ENCODE measurements at places on chromosomes 12 and 14. TPM values are rescaled to one million over a fixed set of nuclear protein-coding genes. Genes with fewer than 3 reads are reported as not detected.

The RNASE3 gene
- polyA plus RNA-seq, result not detected

The FLVCR2 gene
- polyA plus RNA-seq, result 8.2 TPM

The KRT74 gene
- not detected for polyA plus RNA-seq

The MANSC1 gene
- 2.5 TPM for polyA plus RNA-seq

The IL26 gene
- polyA plus RNA-seq, result not detected

The RNASE7 gene
- polyA plus RNA-seq, result not detected

The RASSF9 gene
- polyA plus RNA-seq, result 0.02 TPM

The C14orf180 gene
- not detected for polyA plus RNA-seq

The FOXG1 gene
- polyA plus RNA-seq, result 0.08 TPM

The PFKM gene
- 62.6 TPM for polyA plus RNA-seq

The ARHGEF25 gene
- polyA plus RNA-seq, result 8.6 TPM

The LHX5 gene
- polyA plus RNA-seq, result 4.6 TPM

The OTOGL gene
- 0.12 TPM for polyA plus RNA-seq
